ENCODE measurements at places on chromosomes 4 and X. TPM values are rescaled to one million over a fixed set of nuclear protein-coding genes. Genes with fewer than 3 reads are reported as not detected.

RBM46 gene
- polyA plus RNA-seq, result not detected

USP26 gene
- not detected for polyA plus RNA-seq

SSX3 gene
- polyA plus RNA-seq, result not detected

PDLIM3 gene
- polyA plus RNA-seq, result 43.9 TPM

AFM gene
- polyA plus RNA-seq, result not detected

TRAPPC2 gene
- polyA plus RNA-seq, result 12.0 TPM

DNA sequence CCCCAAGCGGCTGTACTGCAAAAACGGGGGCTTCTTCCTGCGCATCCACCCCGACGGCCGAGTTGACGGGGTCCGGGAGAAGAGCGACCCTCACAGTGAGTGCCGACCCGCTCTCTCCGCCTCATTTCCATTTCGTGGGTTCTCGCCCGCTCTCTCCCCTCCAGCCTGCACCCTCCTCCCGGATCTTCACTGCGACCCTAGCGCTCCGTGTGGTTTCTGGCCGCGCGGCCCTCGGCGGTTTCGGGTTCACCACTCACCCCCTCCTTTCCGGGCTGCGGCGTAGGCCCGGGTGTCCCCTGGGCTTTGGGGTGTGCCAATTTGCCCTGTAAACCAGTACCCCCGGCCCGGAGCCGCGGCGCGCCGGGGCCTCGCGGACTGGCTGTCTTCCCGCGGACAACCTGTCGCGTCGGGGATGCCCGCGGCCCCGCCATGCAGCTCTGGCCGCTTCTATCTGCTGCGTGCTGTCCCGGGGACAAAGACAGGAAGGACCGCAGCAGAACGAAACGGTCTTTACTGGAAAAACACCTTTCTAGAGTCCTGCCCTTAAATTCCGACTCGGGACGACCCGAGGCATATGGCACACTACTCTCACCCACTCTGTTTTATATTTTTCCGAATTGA, 737 bp downstream of the FGF2 start:
- peak; percentile 81 for DNase-seq

GRCh38 chr4:39067031-39067430, 5.0 kb downstream of the KLHL5 start:
- DNase-seq, result no peak

DNA sequence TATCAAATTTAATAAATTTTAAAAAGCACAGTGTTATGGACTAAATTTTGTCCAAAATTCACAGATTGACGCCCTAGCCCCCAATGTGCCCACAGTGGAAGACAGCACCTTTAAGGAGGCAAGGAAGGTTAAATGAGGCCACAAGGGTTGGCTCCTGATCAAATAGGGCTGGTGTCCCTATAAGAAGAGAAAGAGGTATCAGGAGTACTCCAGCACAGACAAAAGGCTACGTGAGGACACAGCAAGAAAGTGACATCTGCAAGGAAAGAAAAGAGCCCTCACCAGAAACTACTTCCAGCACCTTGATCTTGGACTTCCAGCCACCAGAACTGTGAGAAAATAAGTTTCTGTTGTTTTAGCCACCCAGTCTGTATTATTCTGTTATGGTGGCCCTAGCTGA, 48.8 kb downstream of the FAM13A start:
- DNase-seq, result no peak

GRCh38 chr4:15130441-15130840, 128.2 kb downstream of the CPEB2 start:
- no peak for DNase-seq

DNA sequence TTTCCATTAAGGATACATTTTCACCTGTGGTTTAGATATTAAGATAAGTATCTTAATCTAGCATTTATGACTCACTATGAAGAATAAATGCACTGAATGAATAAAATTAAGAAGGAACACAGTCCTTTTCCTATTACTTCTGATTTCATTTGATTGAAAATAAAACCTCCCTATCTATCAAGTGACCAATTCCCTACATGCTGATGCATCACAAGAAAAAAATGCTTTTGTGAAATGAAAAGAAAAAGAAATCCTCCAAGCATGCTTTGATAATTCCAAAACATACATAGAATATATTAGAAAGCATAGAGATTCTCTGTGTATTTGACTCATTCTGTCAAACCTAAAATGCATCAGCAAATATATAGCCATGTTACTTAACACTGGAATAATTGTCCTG, 37.1 kb downstream of the PCDH10 start:
- no peak for DNase-seq

DNA sequence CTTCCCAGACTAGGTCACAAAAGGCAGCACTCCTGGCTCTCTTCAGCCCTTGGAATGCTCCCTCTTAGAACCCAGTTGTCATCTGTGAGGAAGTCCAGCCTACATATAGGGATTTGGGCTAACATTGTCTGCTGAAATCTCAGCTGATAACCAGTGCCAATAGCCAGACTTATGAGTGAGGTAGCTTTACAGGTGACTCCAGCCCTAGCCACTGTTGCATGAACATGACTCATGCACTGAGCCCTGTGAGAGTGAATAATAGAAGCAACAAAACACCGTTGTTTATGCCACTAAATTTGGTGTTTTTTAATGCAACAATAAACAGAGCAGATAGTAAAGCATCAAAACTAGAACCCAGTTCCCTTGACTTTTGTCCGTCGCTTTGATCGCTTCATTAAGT, 433.2 kb downstream of the STIM2 start:
- DNase-seq, result no peak

DNA sequence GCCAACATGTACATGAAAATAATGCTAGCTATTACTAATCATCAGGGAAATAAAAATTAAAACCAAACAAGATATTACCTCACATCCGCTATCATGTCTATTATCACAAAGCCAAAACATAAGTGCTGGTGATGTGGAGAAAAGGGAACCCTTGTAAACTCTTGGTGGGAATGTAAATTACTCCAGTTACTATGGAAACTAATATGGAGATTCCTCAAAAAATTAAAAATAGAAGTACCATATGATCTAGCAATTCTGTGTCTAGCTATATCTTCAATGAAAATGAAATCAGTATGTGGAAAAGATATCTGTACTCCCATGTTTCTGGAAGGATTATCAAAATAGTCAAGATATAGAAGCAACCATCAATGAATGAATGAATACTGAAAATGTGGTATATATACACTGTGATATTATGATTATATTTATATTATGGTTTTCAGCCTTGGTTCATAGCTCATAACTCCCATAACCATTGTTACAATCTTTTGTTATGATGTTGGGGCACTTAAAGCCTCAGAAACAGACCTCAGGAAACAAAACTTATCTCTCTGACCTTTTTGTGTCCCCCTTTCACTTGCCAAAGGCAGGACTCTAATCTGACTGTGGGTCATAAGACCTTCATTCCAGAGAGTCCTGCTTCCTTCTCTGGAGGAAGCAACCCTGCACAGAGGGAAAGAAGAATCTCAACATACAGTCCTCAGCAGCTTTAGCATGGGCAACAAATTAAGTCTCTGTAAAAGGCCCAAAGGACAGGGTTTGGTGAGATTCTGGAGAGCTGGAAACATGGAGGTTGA, 933.2 kb downstream of the ADGRL3 start:
- DNase-seq, result no peak

- DNase-seq, result no peak
These were observed 106.7 kb downstream of the VSIG4 start for GRCh38 chrX:65933085-65933589.

GRCh38 chrX:53227224-53227765, 2.3 kb upstream of the KDM5C start:
- no peak for DNase-seq

DNA sequence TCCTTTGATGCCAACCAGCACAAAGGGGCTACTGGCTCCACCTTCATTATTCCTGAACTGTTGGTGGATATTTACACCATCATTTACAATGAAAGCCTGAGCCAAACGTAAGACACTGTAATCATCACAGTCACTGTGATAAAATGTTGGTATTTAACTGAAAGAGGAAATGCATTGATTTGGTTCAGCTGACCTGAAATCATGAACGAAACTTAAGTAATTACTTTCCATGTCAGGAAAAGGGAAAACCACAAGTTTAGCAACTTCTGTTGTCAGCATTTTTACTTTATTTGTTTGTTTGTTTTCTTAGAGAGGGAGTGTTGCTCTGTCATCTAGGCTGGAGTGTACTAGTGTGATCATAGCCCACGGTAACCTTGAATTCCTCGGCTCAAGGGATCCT, 247.8 kb upstream of the FAM47A start:
- no peak for DNase-seq

- no peak for DNase-seq
These were observed 53.4 kb downstream of the KDR start for GRCh38 chr4:55071951-55072350.

DNA sequence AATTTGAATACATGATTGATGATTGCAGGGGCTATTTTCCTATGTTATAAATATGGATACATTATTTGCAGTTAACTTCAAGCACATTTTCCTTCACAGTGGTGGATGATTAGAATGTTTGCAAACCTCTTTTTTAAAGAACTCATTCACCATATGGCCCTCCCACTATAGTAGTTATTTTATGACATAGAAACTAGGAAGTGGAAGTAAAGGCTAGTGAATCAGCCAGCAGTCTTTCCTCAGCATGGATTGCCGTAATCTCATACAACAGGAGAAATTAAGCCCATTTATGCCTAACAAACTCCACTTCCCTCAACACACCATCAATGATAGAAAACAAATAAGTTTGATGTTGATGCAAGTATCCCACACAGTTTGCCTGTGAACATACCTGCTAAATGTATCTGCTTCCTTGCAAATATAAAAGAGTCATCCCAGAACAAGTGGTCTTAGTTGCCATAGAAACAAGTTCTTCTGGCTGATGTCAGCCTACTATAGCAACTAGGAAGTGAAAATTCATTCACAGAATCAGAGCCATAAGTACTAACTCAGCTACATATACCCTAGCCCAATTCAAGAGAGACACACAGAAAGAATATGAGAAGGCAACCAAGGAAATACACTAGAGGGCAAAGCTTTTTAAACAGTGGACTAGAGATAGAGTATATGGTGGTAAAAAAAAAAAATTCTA, 100.9 kb upstream of the RADX start:
- DNase-seq, result no peak

- DNase-seq, result no peak
These were observed 33.2 kb upstream of the BMP15 start for GRCh38 chrX:50877310-50877709.

Data from spleen (tissue), 13 donors.